CD4-positive, alpha-beta T cell treated with Interleukin-15 for 4 hours (primary cell): ENCODE measurements at places on chromosomes 11 and 22.

DNA sequence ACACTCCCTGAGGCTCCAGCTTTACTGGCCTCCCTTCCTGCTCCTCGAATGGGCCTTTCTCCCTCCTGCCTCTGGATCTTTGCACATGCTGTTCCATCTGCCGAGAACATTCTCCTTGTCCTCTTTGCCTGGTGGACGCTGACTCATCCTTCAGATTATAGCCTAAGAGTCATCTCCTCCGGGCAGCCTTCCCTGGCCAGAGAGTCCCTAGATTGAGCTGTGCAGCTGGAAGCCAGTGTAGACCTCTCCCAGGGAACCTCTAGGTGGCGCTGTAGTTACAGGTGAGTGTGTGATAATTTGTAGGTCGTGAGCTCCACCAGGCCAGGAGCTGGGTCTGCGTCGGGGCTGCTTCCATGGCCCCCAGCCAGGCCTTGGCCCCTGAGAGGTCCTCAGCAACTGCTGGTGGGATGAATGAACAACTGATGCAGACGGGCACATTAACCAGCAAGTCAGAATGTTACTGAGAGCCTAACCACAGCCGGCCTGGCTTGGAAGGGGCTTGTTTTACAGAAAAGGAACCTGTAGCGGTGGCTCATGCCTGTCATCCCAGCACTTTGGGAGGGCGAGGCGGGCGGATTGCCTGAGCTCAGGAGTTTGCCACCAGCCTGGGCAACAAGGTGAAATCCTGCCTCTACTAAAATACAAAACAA, 8.7 kb downstream of the PNPLA5 start:
- DNase-seq: peak; percentile 45

DNA sequence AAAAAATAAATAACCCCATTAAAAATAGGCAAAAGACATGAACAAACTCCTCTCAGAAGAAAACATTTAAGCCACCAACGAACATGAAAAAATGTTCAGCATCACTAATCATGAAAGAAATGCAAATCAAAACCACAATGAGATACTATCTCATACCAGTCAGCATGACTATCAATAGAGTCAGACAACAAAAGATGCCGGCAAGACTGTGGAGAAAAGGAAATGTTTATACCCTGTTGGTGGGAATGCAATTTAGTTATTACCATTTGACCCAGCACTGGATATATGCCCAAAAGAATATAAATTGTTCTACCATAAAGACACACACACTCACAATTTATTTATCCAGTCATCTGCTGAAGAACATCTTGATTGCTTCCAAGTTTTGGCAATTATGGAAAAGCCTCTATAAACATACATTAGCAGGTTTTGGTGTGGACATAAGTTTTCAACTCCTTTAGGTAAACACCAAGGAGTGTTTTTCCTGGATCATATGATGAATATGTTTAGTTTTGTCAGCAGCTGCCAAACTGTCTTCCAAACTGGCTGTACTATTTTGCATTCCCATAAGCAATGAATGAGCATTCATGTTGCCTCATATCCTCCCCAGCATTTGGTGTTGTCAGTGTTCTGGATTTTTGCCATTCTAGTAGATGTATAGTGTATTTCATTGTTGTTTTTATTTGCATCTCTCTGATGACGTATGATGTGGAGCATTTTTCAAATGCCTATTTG, 28.0 kb downstream of the OR8D1 start:
- no peak for DNase-seq

- no peak for DNase-seq
These were observed 57.5 kb downstream of the RTL6 start for GRCh38 chr22:44440224-44441160.

- DNase-seq: peak; percentile 44
These were observed 5.9 kb upstream of the ADORA2A start for GRCh38 chr22:24421428-24421931.

DNA sequence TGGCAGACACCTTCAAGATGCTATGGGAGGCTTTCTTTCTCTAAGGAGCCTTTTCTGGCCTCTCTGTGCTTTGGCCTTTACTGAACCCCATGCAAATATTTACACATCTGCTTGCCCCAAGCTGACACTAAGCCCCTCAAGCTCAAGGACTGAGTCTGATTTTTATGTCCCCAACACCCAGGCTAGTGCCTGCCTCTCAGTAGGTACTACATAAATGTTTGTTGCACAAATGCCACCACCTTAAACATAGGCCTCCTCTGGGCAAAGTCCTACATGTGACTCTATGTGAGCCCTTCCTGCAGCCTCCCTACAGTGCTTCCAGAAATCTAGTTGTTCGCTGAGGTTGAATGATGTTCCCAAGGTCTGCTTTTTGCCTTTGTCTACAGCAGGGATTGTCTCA, 187.6 kb downstream of the DBX1 start:
- no peak for DNase-seq

DNA sequence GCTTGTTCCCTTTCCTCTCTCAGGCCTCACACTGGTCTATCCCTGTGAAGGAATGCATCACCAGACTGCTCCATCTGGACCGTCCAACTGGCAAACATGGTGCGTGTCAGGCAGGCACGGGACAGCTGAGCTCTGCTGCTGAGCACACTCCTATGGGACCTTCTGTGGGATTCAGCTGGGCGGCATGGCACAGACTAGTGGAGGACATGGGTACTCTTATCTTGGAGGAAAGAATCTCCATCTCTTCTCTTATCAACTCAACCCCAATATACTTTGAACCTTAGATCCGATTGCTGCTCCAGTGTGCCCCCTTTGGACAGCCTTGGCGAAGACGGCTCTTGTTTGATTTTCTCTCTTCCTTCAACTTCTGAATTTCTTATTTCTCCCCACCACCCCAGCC, 593.6 kb downstream of the ETS1 start:
- no peak for DNase-seq

GRCh38 chr11:108508653-108509593, 10.7 kb upstream of the POGLUT3 start:
- DNase-seq: no peak

DNA sequence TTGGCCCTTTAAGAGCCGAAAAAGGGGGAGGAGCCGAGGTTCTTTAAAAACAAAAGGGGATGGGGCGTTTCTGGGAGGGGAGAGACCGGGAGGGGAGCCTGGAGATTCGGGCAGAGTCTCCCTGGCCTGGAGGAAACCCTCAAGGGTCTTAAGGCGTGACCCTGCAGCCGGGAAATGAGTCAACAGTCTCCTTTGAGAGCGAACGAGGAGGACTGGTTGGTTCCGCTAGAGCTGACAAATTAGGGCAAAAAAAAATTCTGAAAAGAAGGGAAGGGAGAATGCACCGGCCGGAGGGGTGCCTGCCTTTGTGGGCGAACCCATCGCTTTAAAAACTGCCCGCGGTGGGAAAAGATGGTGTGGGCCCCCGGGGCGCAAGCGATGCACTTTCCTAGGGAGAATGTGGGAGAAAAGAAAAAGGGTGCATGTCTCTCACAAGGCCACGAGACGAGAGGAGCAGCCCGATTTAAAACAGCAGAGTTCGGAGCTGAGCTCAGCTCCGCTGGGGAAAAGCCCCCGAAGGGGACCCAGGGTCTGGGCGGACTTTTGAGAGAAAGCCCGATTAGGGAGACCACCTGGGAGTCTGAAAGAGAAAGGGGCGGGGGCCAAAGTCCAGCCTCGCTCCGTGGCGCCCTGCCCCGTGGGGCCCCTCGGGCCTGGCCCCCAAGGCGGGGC, 874 bp downstream of the ZFTA start:
- peak; percentile 48 for DNase-seq

DNA sequence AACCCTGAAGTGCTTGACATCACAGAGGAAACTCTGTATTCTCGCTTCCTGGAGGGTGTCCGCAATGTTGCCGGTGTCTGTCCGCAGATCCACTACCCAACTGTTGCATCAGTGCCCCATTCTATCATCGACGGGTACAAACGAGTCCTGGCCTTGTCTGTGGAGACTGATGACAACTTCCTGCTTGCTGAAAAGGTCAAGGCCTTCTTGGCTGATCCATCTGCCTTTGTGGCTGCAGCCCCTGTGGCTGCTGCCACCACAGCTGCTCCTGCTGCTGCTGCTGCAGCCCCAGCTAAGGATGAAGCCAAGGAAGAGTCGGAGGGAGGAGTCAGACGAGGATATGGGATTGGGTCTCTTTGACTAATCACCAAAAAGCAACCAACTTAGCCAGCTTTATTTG, 42.9 kb upstream of the DAGLA start:
- no peak for DNase-seq

- DNase-seq: no peak
These were observed 26.5 kb upstream of the TMPRSS4 start for GRCh38 chr11:118050208-118050891.

GRCh38 chr22:37167981-37168647, 18.4 kb upstream of the IL2RB start:
- no peak for DNase-seq

DNA sequence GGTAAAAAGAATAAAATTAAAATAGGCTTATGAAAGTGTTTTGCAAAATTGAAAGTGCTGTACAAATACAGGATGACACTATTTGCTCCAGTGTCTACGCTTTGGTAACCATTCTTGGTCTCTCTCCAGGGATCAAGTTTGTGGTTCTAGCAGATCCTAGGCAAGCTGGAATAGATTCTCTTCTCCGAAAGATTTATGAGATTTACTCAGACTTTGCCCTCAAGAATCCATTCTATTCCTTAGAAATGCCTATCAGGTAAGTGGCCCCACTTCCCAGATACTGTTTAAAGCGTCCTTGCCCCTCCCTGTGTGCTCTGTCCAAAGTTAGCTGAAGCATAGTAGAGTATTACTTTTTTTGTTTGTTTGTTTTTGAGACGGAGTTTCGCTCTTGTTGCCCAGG, 3.1 kb downstream of the TRAPPC4 start:
- DNase-seq: no peak

DNA sequence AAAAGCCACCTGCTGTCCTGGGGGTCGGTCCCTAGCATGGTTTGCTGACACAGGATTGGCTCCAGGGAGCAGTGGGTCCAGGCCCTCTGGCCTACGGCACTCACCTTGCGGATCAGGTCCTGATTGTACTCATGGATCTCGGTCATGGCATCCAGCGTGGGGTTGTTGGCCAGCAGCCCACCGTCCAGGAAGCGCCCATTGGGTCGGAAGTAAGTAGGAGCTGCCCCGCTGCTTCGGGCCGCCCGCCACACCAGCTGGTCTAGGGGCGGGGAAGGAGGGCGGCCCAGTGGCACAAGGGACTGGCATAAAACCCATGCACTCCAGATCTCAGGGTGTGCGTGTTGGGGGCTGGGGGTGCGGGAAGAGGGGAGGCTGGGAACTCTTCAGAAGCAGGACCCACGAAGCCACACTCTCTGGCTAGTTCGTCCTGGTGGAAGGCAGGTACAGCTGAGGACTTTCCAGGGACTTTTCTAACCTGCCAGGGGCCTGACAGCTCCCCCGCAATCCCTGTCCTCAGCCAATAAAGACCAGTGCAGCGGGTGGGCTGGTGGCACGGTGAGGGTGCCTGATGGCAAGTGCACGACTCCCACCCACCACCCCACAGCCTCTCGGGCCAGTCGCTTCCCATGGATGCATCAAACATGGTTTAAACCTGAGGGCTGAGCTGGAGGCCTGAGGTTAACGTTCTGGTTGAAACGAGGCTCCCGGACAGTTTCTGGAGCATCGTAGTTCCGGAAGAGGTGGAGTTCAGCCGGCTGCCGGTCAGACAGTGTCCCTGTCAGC, 5.1 kb upstream of the BAIAP2L2 start:
- DNase-seq: no peak

DNA sequence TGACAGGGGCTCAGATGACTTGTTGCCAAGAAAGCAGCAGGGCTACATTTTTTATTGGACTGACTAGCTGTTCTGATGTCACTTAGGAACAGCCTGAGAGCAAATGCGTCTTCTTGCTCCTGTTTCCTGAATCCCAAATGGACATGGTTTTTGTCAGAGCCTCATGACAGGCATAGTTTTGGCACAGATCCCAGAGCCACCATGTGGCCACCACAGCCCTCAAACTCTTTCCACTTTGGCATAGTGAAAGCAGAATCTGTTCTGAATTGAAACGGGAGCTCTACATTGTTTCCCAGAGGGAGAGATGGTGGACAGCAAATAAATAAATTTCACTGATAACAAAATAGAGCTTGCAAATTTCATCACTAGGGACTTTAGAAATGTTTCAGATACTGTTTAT, 222.2 kb downstream of the C11orf87 start:
- no peak for DNase-seq

DNA sequence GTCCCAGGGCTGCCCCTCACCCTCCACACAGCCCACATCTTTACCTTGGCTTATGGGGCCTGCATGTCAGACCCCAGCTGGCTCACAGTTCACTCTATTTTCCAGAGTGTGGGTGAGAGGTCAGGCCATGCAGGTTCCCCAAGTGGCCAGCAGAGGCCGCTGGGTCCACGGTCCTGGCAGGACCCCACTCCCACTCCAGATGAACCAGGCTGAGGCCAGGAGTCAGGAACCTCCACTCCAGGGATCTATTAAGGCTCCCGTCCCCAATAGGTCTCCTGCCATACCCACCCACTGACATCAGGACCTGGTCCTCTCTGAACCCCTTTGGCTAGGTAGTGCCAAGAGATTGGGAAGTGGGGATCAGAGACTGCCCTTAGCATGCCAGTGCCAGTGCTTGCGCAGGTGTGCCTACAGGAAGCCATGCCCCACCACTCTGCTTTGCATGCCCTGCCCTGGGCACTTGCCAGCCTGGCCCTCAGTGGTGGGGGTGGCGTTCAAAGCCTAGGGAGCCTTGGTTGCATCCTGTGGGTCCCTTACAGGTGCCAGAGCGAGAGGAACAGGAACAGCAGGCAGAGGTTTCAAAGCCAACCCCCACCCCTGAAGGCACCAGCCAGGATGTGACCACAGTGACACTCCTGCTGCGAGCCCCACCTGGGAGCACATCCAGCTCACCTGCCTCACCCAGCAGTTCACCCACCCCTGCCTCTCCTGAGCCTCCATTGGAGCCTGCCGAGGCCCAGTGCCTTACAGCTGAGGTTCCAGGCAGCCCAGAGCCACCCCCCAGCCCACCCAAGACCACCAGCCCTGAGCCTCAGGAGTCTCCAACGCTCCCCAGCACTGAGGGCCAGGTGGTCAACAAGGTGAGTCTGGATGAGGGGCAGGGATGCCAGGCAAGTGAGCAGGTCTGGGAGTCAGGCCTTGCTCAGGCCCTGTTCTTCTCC, 8.3 kb downstream of the SMTN start:
- DNase-seq: peak; percentile 37

- no peak for DNase-seq
These were observed at the start of gene GRK2 for GRCh38 chr11:67266449-67267187. TSS of gene GRK2 (plus strand) at chr11:67266473. CDS start at chr11:67266700, 227 bp downstream.

DNA sequence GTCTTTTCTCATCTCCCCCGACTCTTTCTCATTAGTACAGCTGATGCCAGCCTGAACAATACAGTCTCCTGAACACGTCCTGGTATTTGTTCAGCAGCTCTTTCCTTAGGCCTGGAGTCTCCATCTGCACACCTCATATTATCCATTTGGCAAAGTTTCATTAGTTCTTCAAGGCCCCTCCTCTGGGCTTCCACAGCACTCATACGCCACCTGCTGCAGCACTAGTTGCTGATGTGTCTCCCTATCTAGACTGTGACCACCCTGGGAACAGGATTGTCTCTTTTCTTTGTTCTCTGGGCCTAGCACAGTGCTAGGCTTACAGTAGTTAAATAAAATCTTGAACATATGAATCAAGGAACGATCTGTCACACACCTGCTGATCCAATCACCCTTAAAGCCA, 17.2 kb downstream of the DCHS1 start:
- no peak for DNase-seq

GRCh38 chr22:48751539-48752437, 1075.9 kb downstream of the BRD1 start:
- no peak for DNase-seq
